ENCODE measurements at places on chromosomes 2 and 18.

DNA sequence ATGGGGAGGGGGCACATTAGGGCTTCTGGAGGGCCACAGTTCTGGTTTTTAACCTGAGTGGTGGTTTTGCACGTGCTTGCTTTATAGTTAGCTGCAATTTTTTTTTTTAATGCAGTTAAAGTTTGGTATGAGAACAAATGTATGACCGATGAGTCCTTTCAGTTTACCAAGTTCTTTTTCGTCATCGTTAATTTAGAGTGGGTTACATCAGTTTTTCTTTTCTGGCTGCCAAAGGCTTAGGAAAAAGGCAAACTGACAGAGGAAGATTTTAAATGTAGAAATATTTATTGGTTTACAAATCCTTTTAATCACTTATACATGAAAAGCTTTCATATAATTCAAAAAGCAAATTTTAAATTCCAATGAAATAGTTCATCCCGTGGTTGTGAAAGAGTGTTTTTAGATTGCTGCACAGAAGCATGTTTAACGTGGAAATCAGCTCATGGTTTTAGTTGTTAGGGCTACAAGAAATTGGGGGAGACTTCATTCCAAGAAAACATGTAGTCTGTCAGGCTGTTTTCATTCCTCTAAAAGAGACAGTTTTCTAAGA lies 82.9 kb downstream of the MSH2 start:
- DNase-seq = no peak

- no peak for DNase-seq
Measured at GRCh38 chr2:133991606-133992168, 262.2 kb upstream of the MGAT5 start.

- DNase-seq = no peak
Measured at GRCh38 chr18:50806208-50806616, 13.6 kb downstream of the MRO start.

GRCh38 chr2:64186699-64187605 lies 42.7 kb upstream of the PELI1 start:
- DNase-seq = no peak

DNA sequence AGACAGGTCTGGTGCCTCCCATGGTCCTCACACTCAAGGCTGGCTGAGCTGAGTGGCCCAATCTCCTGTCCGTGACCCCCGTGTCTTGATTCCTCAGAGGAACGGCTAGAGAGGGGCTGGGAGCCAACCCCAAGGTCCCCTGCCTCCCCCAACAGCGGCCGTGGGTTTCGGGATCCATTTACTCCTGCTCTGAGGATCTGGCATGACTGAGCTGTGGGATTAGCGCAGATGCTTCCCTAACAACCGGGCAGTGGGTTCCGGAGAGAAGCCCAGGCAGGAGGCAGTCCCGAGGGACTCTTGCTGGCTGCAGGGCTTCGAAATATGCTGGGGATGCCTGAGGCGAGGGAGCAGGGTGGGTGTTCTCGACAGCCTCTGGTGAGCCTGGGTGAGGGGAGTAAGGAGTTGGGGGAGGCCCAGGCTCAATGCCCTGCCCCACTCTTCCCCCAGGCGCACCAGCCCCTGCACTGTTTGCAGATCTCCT lies 18.9 kb downstream of the GPR35 start:
- DNase-seq = no peak

DNA sequence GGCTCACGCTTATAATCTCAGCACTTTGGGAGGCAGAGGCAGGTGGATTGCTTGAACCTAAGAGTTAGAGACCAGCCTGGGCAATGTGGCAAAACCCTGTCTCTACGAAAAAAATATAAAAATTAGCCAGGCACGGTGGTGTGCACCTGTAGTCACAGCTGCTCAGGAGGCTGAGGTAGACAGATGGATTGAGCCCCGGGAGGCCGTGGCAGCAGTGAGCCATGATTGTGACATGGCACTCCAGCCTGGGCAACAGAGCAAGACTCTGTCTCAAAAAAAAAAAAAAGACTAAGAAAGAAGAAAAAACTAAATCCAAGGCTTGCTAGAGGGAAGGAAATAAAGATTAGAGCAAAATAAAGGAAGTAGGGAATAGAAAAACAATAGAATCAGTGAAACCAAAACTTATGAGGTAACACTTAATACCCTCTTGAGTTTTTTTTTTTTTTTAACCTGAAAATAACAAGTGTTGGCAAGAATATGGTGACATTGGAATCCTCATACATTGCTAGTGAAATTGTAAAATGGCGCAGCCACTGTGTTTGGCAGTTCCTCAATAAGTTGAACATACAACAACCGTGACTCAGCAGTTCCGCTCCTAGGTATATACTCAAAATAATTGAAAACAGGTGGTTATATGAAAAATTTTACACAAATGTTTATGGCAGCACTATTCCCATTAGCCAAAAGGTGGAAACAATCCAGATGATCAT lies 85.2 kb downstream of the EML4 start:
- DNase-seq = no peak

- no peak for DNase-seq
Measured at GRCh38 chr18:5285326-5285725, 10.2 kb downstream of the ZBTB14 start.

DNA sequence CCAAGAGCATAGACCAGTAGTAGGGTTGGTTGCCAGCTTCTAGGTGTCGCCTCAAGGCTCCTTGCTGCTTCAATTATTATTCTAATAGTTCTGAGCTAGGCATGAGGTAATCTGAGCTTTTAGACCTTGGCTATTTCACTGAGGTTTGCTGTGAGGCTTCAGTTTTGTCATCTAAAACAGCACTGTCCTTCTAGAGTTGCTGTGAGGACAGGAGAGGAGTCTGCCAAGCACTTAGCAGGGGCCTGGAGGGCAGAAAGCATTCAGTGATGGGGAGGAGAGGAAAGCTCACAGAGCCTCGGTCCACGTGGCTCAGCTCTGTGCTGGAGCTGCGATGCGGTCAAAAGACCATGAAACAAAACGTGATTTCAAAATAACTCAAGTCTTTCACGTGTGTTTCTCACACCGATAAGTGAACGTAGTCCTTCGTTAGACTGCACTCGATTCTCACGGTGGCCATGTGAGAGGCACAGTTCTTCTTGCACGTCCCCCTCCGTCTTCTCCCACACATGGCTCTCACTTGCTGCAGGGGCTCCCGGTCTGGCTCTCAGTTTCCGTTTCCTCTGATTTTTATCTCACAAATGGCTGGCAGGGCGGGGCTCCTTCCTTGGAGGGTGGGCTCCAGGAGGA lies 113.7 kb downstream of the B3GNT2 start:
- DNase-seq = no peak

GRCh38 chr18:48026216-48026615 lies 95.8 kb upstream of the SMAD2 start:
- no peak for DNase-seq

DNA sequence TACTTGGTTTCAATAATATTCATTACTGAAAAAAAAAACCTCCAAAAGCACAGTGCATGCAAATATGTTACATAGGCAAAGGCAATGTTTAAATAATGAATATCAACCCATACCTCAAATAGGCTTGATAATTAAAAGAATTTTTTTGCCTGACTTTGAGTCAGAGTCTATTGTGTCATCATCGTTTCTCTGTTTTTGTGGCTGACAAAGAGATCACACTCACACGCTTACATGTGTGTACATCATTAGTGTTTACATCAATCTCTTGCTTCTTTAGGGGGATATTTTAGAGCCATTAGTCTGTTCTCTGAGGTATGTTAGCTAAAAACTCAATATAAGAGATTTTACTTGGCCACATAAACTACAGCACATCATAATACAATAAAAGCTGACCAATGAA lies 150.3 kb upstream of the MMADHC start:
- DNase-seq = no peak

DNA sequence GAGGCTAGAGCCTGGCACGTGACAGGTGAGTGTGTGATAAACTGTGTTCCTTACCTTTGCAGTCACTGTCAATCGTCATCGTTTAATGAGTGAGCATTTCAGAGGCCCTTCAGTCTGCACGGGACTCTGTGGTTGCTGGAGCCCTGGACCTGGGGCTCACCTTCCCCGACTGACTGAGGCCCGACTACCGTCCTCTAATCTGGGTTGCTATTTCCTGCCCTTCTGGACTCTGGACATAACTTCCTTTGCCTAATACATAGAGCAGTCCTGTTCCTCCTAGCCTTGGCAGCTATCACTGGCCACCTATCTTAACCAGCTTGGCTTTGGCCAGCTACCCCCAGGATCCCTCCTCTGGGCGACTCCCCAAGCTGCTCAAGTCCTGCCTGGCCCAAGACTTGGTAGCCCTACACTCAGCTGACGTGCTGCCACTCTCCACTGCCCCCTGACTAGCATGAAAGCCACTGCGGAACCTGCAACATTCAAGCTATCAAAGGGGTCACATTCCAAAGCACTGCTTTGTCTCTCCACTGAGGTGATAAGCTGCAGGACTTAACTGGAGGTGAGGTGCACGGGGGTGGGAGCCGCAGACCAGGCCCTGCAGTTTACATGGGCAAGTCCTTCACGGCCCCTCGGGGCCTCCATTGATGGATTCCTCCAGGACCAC lies 11.1 kb upstream of the RAB17 start:
- DNase-seq = no peak

GRCh38 chr2:219282375-219282774 lies 3.2 kb downstream of the DNAJB2 start:
- no peak for DNase-seq

GRCh38 chr2:67726416-67726815 lies 329.3 kb downstream of the ETAA1 start:
- no peak for DNase-seq

GRCh38 chr2:208046686-208047085 lies 21.4 kb upstream of the PLEKHM3 start:
- no peak for DNase-seq

- no peak for DNase-seq
Measured at GRCh38 chr18:45745817-45746461, 22.0 kb downstream of the SLC14A1 start.

DNA sequence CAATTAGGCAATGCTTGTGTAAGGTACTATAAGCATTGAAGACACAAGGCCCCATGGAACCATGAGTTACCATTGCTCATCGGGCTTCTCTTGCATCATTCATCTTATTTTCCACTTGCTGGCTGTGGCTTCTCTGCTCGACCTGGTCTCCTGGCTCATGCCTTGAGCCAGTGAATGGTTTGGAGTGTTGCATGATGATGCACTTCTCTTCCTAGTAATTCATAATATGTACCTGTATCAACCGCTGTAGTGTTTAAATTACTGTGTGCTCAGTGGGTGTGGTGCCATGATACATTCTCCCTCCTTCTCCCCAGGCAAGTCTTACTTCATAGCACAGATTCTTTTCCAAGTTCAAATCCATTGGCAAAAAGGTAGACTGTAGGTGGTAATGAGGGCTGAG lies 66.8 kb downstream of the ABCA12 start:
- peak; percentile 7 for DNase-seq

- no peak for DNase-seq
Measured at GRCh38 chr18:39211461-39211860, 1645.9 kb upstream of the CELF4 start.

GRCh38 chr2:144554492-144555210 lies 34.7 kb upstream of the ZEB2 start:
- DNase-seq = no peak

DNA sequence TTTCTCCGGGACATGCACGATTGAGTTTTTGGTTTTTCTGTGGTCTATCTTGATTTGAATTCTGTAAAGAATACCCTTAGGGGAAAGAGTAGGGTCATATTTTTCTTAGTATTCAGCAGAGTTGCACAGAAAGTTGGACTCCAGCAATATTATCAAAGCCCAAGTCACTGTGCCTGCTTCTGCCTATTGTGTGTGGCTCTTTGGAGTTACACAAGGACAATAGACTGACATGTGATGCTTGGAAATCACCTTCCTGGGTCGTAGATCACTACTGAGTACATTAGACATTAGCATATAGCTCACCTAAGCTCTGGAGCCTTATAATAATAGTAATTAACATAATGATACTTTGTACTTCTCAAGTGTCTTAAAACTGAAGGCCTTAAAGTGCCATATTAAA lies 238.8 kb upstream of the FOSL2 start:
- no peak for DNase-seq

DNA sequence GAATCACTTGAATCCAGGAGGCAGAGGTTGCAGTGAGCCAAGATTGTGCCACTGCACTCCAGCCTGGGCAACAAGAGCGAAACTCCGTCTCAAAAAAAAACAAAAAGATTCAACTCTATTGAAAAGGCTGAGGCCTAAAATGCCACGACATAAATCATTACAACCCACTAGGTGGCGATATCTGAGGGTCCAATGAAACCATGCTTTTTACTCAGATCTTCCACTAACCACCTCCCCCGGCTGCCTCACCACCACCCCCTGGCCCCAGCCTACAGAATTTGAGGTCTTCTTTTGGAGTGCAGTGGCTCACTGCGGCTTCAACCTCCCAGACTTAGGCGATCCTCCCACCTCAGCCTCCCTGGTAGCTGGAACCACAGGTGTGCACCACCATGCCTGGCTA lies 57.5 kb downstream of the AP1S3 start:
- DNase-seq = peak; percentile 16

DNA sequence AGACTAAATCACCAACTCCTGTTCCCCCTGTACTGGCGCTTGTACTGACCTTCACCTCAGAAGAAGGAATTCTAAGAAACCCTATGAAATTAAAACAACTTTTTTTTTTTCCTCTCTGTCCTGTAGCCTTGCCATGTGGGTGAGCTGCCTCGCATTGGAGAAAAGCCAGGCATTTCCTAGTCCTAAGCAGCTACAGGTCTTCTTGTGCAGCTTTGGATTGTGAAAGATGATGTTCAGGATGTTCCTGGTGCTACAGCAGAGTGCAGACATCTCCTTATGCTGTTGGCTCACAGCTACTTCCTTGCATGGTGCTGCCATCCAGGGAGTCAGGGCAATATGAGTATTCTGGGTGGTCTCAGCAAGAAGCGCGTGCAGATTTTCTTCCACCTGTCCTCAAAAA lies 11.9 kb downstream of the PIK3C3 start:
- DNase-seq = peak; percentile 46

DNA sequence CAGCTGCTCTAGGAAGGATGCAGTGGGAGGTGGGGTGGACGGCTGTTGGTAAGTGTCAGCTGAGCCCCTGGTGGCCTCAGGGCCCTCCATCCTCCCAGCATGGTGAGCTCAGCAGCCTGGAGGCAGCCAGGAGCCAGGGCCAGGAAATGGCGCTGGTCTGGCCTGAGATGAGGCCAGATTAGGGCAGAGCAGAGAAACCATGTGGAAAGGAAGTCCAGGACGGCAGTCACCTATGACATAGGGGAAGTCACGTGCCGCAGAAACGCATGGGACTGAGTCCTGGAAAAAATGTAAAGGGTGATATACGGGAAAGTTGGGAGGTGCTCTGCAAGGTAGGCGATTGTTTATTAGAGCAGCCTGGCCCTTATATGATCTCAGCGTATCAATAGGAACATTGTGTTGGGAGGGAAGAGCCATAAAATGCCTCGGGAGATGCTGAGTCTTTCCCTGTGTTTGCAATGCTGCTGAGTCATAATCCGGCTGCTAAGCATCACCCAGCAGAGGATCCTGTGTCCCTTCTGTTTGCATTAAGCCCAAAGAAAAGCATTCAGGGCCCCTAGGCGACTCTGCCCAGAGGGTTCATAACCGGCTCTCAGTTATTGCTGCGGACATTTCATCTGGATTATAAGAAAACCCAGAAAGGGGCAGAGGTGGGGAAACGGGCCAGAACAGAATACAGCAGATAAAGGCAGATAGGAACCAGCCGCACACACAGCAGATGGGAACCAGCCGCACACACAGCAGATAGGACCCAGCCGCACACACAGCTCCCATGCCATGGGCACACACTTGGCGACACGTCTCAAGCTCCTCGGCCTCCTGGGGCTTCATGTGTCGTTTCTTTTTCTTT lies 30.3 kb upstream of the B3GNT7 start:
- DNase-seq = peak; percentile 37

All from NCI-H226 (cell line).